Fibroblast of skin of abdomen (primary cell): ENCODE measurements at places on chromosomes 13 and 19.

- no peak for DNase-seq
Observed at GRCh38 chr13:78258304-78258703, 339.7 kb upstream of the EDNRB start.

GRCh38 chr13:98415326-98416070 lies 161.4 kb downstream of the STK24 start:
- no peak for DNase-seq

GRCh38 chr13:83980331-83980730 lies 98.1 kb upstream of the SLITRK1 start:
- peak; percentile 1 for DNase-seq

DNA sequence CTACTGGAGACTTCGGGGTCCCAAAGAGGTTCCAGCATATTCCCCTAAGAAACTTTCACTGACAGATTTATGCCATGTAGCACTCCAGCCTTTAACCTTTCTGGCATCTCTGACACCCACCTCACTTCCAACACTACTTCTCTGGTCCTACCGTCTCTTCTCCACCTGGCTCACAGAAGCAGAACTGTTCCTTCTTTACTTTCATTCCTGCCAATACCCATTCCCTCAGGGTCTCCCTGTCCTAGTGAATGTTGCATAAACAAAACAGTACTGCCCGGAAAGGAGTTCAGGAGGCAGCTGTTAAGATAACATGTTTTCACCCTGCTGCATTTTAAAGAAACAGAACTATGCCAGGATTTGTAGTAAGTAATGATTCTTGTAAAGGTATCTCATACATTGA lies 136.0 kb upstream of the MIR17HG start:
- DNase-seq: no peak

GRCh38 chr13:39521701-39522100 lies 81.3 kb downstream of the LHFPL6 start:
- no peak for DNase-seq

GRCh38 chr13:75258159-75258782 lies 223.7 kb downstream of the TBC1D4 start:
- DNase-seq: peak; percentile 52

GRCh38 chr13:77528834-77529500 lies 6.5 kb upstream of the SCEL start:
- DNase-seq: no peak

- DNase-seq: no peak
Observed at GRCh38 chr19:8398311-8398771, 8.2 kb downstream of the RAB11B start.

DNA sequence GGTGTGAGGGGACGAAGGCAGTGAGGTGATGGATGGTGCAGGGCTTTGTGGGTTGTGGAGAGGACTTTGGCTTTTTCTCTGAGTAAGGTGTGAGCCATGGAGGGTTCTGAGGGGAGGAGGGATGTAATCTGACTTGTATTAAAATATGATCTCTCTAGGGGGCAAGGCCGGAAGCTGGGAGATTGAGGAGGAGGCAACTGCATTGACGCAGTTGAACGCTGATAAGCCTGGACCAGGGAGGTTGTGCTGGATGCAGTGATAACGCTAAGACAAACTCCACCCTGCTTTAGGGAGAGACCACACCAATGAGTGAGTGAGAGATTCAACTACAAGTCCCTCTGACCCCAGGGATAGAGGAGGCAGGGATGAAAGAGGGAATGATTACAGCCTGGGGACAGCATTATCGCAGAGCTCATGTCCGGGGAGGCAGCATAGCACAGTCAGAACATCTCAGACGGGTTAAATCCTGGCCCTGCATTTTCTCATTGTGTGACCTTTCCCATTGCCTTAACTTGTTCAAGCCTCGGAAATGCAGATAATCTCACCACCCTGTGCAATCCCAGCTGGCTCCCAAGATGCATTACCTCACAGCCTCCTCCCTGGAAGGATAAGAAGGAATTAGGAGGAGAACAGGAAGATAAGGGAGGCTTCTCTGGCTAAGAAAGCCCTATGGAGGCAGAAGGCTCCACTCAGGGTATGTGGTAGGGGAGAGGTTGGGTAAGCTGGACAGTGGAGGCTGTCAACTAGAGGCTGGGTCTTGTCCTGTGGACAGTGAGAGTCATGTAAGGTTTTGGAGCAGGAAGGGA lies 124.2 kb downstream of the CACNA1A start:
- no peak for DNase-seq
